ENCODE measurements at places on chromosomes 5 and 9. TPM values are rescaled to one million over a fixed set of nuclear protein-coding genes. Genes with fewer than 3 reads are reported as not detected.

Gene ADAMTS12
- total RNA-seq = 6.6 TPM

Gene ARSI
- 28.6 TPM for total RNA-seq

Gene OBP2B
- total RNA-seq = not detected

Gene CXCL14
- 0.10 TPM for total RNA-seq

Gene LCN1
- total RNA-seq = not detected

Gene PJA2
- 16.3 TPM for total RNA-seq

Gene TNFSF8
- not detected for total RNA-seq

Gene PFN3
- total RNA-seq = not detected

Gene SLC36A2
- total RNA-seq = not detected

Gene MARVELD2
- total RNA-seq = 3.2 TPM

Gene PPP3R2
- not detected for total RNA-seq

Gene ECSCR
- total RNA-seq = not detected

Gene MTMR12
- total RNA-seq = 17.6 TPM

Gene MSH3
- total RNA-seq = 5.6 TPM

Gene LVRN
- total RNA-seq = not detected

Gene TRAF2
- 69.5 TPM for total RNA-seq

Gene RNF183
- not detected for total RNA-seq

Gene INSL6
- total RNA-seq = not detected

Gene CCNJL
- total RNA-seq = 12.3 TPM

Gene HCN1
- not detected for total RNA-seq

Gene NUTM2G
- not detected for total RNA-seq

Gene PRDM9
- total RNA-seq = not detected

All from A549 treated with GW870086 at 1 μM for 4 hours (cell line).